ENCODE measurements at places on chromosomes 5 and 9.

DNA sequence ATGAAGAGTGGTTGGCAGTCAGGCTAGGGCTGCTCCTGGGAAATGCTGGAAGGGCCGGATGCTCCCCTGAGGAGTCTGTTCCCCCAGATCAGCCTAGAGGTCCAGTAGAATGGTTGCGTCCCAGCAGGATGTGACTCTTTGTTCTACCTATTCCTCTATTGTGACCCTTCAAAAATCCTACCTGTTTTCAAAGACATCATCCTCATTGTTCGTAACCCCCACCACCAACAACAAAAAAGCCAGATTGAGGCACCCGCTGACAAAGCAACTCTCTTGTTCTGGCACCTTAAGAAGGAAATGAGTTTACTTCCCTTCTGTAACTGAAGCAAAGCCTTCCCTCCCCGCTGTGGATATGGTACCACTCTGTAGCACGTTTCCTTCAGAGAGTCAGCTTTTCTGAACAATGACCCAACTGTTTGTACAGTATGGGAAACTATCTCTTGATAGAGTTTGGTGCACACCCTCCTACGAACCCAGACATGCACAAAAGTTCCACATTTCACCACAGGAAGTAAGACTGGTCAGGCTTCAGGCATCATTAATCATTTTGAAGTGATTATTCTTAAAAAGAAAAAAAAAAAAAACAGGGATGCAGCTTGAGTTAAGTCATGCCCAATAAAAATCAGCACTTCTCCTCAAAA, 207.2 kb downstream of the ENC1 start:
- DNase-seq = peak; percentile 15

GRCh38 chr5:35198075-35198474, 32.2 kb downstream of the PRLR start:
- DNase-seq = peak; percentile 84

GRCh38 chr5:149432911-149433401, 53.9 kb upstream of the IL17B start:
- DNase-seq = no peak

GRCh38 chr9:18396102-18396728, 77.7 kb upstream of the ADAMTSL1 start:
- DNase-seq = peak; percentile 34

- DNase-seq = peak; percentile 39
Observed at GRCh38 chr5:140575309-140575708, 10.7 kb downstream of the SLC35A4 start.
